ENCODE measurements at places on chromosomes 3 and 15.

DNA sequence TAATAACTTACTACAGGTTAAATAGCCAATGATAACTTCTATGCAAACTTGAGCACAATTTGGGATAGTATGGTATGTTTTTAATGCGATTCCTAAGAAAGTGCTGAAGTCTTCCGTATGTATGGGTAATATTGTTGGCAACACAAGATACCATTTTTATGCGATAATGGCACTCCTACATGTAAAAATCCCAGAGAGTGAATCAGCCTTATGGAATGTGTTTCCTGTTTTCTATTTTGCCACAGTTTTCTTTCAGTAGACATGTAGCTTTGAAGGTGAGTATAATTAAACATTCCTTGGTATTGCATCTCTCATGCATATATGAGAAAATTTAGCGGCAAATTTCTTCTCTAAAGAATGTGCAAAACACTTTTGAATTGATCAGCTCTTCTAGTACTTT, 396.8 kb upstream of the AZI2 start:
- DNase-seq, result no peak

- DNase-seq, result no peak
Measured at GRCh38 chr3:127789990-127790881, 32.1 kb downstream of the MGLL start.

- DNase-seq, result no peak
Measured at GRCh38 chr15:44181410-44181809, 13.7 kb downstream of the FRMD5 start.

GRCh38 chr3:98952404-98952803, 50.9 kb upstream of the DCBLD2 start:
- DNase-seq, result no peak

DNA sequence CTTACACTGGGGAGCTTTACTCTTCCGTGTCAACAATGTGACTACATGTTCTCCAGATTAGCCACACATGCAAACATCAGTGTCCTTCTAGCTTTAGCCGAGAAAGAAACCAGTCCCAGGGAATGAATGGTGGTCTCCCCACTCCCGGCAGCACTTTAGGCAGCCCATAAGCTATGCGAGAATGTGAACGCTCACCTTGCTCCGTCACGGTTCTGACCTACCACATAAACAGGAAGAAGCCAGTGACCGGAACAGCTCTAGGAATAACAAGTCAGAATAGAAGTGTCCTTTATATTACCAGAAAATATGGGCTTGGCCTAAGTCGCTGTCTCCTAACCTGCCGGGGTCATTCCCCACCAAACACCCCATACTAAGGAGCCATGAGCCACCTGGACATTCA, 98.0 kb upstream of the ABHD17C start:
- DNase-seq, result no peak

GRCh38 chr3:8775602-8776001, 6.2 kb upstream of the OXTR start:
- DNase-seq, result no peak

DNA sequence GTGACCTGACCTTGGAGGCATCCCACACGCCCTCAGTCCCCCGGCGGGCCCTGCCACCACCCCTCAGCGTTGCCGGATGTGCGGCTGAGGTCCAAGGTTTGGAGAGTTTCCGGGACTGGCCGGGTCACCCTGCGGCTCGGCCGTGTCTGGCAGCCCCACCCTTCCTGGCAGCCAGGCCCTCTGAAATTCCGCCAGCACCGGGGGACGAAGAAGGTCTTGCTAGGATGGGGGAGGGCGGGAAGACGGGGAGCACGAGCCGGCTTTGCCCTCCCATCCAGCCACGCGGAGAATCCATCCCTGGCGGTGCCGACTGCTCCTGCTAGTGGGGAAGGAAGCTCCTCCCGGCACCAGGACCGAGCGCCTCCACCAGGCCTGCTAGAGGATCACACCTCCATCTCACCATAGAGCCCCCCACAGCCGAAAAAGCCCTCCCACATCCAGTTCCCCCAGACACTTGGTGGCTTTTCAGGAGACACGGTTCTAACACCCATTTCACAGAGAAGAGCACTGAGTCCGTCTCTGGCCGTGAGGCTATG, 81.5 kb downstream of the CPN2 start:
- no peak for DNase-seq

GRCh38 chr15:47412802-47413201, 304.5 kb upstream of the SEMA6D start:
- DNase-seq, result no peak

DNA sequence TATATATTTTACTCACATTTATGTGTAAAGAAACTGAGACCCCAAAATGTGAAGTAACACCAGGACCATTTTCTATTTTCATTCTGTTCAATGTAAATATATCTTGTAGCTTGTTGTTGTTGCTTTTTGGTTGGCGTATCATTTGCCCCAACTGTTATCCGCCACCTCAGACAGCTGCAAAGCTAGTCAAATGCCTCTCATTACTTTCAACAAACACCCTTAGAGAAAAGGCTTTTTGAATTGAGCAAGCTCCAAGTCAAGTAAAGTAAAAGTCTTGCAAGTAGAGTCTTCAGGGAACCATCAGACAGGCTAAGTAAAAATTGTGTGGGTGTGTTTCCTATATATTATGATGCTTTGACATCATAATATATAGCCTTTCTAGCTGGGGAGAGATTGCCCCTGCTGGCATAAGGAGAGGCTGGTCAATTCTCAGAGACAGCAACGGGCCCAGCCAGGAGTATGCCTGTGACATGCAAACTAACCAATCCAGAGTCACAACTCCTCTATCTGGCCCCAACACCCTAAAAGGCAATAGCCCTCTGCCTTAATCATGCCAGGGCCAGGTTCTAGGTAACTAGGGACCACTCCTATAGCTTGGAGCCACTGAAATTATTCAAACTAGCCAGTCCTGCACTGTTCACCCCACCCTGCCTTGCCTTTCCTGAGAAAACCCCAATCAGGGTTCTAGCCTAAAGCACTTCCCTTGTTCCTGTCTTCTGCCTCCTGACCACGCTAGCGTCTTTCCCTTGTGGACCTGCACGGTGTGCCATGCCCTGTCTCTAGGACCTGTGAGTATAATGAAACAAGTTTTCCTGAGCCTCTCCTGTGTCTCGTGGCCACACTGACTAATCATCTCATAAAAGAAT, 75.6 kb downstream of the RAD18 start:
- DNase-seq, result no peak

- no peak for DNase-seq
Measured at GRCh38 chr15:92962914-92963313, 62.8 kb downstream of the CHD2 start.

GRCh38 chr3:178083906-178084866, 452.1 kb upstream of the KCNMB2 start:
- DNase-seq, result no peak

GRCh38 chr3:142337994-142338393, 109.8 kb downstream of the XRN1 start:
- no peak for DNase-seq

DNA sequence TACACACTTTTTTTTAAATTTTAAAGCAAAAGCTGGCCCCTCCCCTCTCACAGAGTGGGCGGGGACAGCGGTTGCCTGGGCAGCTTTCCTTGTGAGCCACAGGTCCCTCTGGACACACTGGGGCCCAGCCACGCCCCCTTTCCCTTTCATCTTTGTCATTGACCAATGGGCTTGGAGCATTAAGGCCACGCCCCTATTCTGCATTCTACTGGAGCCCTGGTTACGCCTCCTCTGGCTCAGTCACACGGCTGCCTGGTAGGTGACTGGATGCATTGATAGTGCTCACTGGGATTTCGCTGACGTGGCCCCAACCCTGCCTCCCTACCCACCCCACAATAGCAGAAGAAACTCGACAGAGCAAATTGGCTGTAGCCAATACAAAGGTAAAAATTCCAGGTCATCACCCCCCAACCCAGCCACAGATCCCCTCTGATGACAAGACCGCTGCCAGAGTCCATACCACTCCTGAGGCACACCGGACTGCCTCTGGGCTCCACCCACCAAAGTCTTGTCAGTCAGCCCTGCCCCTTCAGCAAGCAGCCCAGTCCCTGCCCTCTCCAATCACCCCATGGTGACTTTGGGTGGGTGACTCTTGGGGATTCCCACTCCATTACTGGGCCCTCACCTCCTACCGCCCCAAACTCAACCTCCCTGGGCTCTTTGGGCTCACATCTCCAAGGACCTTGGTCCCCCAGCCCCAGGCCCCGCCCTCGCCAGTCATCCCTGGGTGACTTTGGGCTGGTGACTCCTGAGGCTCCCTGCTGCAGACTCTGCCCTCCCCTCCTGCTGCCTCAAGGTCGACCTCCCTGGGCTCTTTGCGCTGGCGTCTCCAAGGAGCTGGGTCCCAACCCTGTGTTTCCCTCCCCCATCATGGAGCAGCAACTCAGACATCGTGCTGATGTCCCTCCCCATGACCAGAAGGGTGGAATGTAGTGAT, 112.2 kb upstream of the FAN1 start:
- no peak for DNase-seq

All from T-helper 2 cell treated with Interferon-gamma antibody and Interleukin-4, amounts not matched to agents 5 μg/mL and 100 μg/mL, for 36 hours (primary cell).